ENCODE measurements at places on chromosomes 1 and 21.

DNA sequence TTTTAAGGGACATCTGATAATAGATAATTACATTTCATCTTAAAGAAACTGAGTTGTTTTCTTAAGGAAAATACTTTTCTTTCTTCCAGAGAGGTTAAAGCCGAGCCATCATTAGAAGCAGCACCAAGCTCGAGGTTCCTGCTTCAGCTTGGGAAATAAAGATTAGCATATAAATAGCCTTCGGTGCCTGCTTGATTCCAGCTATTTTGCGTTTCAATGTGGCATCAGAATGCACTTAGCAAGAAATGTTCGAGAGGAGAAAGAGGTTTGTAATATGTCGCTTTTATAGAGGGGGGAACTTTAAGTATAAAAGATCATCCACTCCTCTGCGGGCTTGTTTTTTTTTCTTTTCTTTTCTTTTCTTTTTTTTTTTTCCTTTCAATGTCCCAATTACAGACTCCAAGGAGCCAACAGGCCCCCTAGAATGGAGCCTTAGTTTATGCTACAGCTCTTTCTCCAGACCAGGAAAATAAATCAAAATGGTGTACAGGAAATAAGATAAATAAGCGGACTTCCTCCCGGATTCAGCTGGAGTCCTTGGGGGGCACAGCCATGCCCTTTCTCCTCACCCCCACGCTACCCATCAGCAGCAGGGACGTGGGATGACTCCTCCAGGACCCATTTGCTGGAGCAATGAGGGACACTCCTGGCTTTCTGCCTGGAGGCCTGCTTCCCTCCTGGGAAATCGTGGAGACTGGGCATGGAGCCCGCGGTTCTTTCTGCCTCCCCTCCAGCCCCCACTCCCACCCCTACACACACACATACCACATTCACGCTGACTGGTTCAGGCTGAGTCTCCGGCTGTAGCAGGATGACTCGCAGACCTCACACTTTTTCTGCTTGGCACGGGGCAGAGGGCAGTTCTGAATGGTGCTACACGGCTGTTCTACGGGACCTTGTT is 131.6 kb downstream of the RRAGC start:
- DNase-seq, result no peak

DNA sequence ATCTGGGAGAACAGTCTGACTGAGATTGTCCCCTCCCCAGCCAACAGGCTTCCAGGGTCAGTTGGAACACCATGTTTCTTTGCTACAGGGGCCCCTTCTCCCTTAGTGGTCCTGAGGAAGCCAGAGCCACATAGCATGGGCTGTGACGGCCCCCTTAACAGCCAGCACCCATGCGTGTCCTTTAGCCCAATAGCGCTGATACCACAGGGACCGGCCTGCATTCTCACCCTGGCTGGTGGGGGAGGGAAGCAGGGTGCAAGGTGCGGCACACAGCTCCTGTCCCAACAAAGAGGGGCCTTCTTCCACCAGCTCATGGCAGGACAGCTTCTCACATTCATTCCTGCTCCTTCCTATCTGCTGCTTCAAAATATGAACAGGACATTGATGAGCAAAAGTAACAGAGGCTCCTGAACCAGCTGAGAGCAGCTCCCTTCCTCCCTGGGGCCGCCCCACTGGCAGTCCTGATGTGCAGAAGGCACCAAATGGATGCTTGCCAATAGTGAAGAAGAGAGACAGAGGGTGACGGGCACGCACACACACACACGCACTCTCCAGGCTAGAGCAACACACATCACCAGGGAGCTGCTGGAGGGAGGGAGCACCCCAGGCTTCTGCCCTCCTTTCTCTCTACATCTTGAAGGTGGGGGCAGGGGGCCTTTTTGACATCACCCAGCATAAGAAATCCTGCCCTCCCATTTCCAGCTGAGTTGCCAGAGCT is 99.4 kb downstream of the CRYAA start:
- no peak for DNase-seq

GRCh38 chr1:10216090-10216749 is 5.8 kb downstream of the KIF1B start:
- DNase-seq, result no peak

- DNase-seq, result no peak
Measured at GRCh38 chr1:248841702-248842395, 3.8 kb downstream of the ZNF672 start.

DNA sequence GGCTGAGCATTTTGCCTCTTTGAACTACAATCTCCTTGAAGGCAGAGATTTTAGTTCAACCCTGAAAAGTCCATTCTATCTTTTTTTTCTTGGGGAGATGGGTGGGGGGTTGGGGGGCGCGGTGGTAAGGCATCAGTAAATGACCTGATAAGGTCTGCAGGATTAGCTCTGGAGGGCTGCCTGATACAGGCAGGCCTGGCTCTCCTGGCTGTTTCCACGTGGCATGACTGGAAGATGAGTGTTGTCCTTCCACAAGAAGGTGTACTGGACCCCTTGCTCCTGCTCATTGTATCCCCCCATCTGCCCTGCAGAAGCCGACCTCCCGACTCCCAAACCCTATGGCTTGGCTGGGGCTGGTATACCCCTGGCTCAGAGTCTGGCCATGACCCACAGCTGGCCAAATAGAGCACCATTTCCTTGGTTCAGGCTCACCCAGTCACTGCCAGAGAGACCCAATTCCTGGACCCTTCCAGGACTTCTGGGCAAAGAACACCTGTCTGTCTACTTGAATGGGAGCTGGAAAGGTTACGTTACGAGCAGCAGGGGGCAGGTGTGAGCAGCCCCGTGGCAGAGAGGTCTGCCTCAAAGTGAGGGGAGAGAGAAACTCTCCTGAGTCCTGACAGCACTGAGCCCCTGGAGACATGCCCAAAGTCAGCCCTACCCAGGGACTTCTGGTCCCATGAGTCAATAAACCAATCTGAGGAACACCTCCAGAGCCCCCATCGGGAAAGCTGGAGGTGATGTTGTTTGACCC is 17.0 kb downstream of the DHRS3 start:
- DNase-seq, result no peak

DNA sequence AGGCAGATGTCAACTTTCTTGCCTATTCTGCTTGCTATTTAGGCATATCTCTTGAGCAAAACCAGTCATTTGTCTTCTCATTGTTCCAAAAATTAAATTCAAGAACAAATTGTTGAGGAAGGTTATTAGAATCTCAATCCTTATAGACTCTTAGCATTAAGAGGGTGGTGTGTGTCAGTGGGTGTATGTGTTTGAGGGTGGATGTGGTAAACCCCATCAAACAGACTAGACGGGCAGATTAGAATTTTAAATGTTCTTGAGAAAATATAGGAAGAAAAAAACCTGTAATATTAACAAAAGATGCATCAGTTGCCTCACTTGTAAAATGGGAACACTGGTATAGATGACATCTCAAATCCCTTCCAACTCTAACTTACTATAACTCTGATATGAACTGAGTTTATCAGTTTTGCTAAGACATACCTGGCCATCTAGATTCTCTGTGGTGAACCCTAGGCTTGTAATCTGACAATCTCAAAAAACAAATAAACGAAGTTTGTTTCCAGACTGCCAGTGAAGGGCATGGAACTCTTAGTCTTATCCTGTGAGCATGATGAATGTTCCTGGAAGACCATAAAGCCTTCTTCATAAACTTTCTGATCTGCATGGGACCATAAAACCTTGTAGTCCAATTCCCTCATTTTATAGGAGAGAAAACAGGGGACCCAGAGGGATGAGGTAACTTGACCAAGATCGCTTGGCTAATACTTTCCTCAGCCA is 176.3 kb upstream of the SGIP1 start:
- no peak for DNase-seq

DNA sequence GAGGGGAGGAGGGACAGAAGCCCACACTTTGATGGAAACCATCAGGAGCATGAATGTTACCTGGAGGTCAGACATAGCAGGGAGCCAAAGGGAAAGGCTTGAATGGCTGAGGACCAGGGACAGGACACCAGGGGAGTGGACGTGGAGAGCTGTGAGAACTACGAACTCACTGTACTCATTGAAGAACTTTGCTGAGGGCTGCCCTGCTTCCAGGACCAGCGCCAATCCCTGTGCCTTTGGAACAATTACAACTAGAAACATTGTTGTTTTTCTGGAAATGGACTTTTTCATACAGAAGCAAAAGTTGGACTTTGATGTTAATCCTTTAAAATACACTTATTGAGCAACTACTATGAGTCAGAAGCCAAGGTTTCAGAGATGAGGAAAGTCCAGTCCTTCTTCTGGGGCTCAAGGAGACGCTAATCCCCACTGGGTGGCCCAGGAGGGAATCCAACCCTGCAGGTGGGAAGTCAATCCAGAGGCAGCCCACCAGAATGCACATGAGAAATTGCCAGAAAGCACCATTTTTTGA is 12.9 kb downstream of the TSPAN2 start:
- DNase-seq, result no peak

DNA sequence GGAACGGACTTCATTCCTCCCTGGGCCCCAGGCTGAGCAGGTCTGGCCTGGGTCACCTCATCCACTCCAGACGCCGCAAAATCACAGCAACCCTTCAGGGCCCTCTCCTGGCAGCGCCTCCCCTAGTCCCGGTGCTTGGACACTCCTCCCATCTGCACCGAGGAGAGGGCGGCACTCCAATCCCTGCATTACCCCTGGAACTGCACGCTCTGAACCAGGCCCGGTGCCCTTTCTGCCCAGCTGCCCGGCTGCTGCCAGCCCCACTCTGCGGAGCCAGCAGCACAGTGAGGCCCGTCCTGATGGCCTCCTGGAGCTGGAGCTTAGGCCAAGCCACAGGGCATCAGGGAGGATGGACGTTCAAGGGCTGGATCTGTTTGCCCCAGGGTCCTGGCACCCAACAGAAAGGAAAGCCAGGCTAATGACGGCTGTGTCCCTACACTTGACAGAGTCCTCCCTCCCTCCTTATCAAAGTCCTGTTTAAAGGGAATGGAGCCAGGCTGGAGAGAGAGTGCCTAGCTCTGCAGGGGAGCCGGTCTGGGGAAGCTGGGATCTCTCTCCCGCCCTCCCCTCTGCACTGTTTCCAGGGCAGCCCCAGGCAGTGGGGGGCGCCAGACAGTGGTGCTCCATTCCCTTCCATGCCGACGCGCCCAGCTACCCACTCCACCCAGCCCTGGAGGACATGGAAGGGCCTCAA is 12.7 kb downstream of the COL6A2 start:
- peak; percentile 14 for DNase-seq

DNA sequence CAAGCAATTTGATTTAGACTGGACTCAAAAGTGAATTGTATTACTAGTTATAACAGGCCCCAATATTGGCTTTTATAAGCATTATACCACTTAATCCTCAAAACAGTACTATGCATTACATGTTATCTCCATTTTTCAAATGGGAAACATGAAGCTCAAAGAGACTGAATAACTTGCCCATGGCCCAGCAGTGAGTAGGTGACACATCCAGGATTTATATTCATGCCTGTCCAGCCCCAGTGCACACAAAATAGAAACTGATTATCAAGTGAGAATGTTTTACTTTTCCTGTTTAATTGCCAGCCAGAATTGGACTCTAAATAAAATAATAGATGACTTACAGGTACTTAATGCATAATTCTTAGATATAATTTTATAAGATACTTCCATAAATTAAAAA is 82.9 kb downstream of the NIBAN1 start:
- no peak for DNase-seq

DNA sequence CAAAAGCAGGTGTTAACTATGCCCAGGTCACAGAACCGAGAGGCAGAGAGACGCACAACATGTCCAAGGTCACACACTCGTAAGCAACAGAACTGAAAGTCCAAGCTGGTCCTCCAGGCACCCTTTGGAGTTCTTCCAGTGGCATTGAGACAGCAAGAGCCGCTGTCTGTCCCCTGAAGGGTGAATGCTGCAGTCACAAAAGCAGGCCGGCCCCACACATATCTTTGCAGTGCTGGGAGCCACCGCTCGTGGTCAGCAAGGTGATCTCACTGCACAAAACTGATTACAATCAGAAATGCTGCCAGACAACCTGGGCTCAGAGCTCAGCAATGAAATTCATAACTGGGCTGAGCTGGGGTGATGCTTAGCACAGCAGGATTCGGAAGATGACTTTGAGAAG is 47.4 kb upstream of the RAB4A start:
- DNase-seq, result no peak

DNA sequence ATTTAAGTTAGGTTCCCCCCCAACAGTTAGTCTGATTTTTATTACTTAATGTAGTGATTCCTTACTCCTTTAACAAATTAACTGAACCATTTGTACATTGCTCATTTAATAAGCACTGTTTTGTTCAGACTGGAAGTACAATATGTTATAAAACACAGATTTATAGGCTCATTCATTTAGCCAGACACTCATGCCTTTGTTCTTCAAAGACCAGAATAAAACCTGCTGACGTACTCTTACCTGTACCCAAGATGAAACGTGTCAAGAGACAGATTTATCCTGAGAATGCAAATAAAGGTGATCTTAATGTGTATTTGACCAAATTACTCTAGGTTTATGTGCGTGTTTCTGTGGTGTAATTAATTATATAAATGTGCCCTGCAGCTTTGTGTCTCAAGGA is 92.8 kb downstream of the INTS7 start:
- no peak for DNase-seq

GRCh38 chr1:100573960-100574359 is 36.0 kb downstream of the GPR88 start:
- DNase-seq, result no peak

DNA sequence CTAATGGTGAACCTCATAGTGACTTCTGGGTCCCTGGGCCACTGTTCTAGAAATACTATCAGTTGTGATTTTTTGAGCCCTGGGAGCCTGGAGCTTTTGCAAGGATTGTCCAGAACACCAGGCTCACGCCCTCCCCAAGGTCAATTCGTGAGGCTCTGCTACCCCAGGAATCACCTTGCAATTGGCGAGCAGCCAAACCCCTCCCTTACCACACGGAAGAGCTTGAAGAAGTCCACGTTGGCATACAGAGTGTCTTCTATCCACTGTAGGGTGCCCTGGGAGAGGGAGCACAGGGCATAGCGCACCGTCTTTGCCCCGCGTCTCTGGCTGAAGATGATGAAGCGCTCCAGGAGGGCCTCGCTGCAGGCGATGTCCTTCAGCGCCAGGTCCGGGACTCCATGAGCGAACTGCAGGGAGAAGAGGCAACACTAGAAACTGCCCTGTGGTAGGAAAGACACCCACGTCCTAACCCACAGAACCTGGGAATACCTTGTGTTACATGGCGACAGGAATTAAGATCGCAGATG is 22.3 kb downstream of the ABCA4 start:
- DNase-seq, result no peak

GRCh38 chr1:160354388-160354985 is 11.3 kb downstream of the NCSTN start:
- DNase-seq, result peak; percentile 44

GRCh38 chr1:164977561-164977960 is 379.0 kb downstream of the LMX1A start:
- no peak for DNase-seq

GRCh38 chr1:197464044-197464443 is 196.0 kb downstream of the CRB1 start:
- DNase-seq, result no peak

GRCh38 chr1:245180496-245181157 is 25.8 kb downstream of the KIF26B start:
- DNase-seq, result no peak

DNA sequence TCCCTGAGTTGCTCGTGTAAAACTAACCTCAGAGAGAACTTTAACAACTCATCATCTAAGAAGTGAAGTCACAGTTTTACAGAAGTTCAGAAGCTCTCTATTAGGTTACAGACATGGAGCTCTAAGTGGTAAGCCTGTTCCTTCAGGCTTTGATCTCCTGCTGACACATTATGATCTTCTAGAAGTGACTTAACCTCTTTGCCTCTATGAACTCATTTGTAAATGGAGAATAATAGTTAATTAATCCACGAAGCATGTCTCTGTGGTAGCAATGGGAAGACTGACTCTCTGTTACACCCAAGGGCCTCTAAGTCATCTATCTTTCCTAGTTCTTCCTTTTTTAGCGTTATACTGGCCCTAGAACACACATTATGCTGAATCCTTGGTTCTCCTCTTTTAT is 157.9 kb upstream of the NRIP1 start:
- DNase-seq, result no peak

All from D721Med (cell line).